ENCODE measurements at places on chromosomes 4 and X. TPM values are rescaled to one million over a fixed set of nuclear protein-coding genes. Genes with fewer than 3 reads are reported as not detected.

Gene CNKSR2
- 1.5 TPM for polyA plus RNA-seq

Gene FATE1
- not detected for polyA plus RNA-seq

Gene ERCC6L
- 4.4 TPM for polyA plus RNA-seq

Gene TRPC3
- 1.2 TPM for polyA plus RNA-seq

Gene GPRASP1
- 10.7 TPM for polyA plus RNA-seq

Gene CFAP97
- polyA plus RNA-seq, result 53.6 TPM

Gene CDKL5
- 11.9 TPM for polyA plus RNA-seq

Gene CLTRN
- polyA plus RNA-seq, result 21.3 TPM

Gene CXCL5
- polyA plus RNA-seq, result 0.08 TPM

Gene SSX1
- not detected for polyA plus RNA-seq

Gene WNK3
- polyA plus RNA-seq, result 4.4 TPM

Gene PABPC5
- 5.1 TPM for polyA plus RNA-seq

Gene APLN
- 5.2 TPM for polyA plus RNA-seq

Gene PPP2R2C
- 0.66 TPM for polyA plus RNA-seq

Gene GLUD2
- polyA plus RNA-seq, result 4.6 TPM

Gene RTL9
- 0.32 TPM for polyA plus RNA-seq

Gene TEX13C
- polyA plus RNA-seq, result not detected

Gene AADAT
- 36.2 TPM for polyA plus RNA-seq

Gene GAGE1
- not detected for polyA plus RNA-seq

Gene DCAF12L1
- 8.5 TPM for polyA plus RNA-seq

Gene WDR17
- 11.5 TPM for polyA plus RNA-seq

Gene MID2
- polyA plus RNA-seq, result 11.5 TPM

Gene TBC1D9
- 64.1 TPM for polyA plus RNA-seq

Gene SGMS2
- polyA plus RNA-seq, result 13.3 TPM

Gene GAB3
- polyA plus RNA-seq, result 2.4 TPM

Gene SLC10A6
- 0.28 TPM for polyA plus RNA-seq

Gene CXorf66
- not detected for polyA plus RNA-seq

Gene SPARCL1
- polyA plus RNA-seq, result 12.3 TPM

Gene ADH7
- polyA plus RNA-seq, result not detected

Gene SPATA4
- 2.3 TPM for polyA plus RNA-seq

Gene GPRASP3
- 20.6 TPM for polyA plus RNA-seq

Gene CTAG1A
- polyA plus RNA-seq, result not detected

Gene ITGB1BP2
- 0.90 TPM for polyA plus RNA-seq

Gene SMIM10
- 10.0 TPM for polyA plus RNA-seq

Gene NHSL2
- polyA plus RNA-seq, result 10.2 TPM

Gene ARX
- polyA plus RNA-seq, result not detected

Gene GYPE
- 4.0 TPM for polyA plus RNA-seq

Gene KCND1
- 3.0 TPM for polyA plus RNA-seq

Gene RAB39B
- 3.3 TPM for polyA plus RNA-seq

Gene STOX2
- 11.0 TPM for polyA plus RNA-seq

Gene FAM47E
- polyA plus RNA-seq, result 7.8 TPM

Gene BBS12
- 11.7 TPM for polyA plus RNA-seq

Gene MTNR1A
- polyA plus RNA-seq, result 1.5 TPM

Gene STPG2
- 0.43 TPM for polyA plus RNA-seq

Gene WAS
- polyA plus RNA-seq, result 3.1 TPM

Gene RELL1
- polyA plus RNA-seq, result 9.6 TPM

Gene RTL5
- polyA plus RNA-seq, result 22.7 TPM

Gene HAND2
- not detected for polyA plus RNA-seq

Gene CABS1
- polyA plus RNA-seq, result 0.22 TPM
